Amniotic stem cell (primary cell): ENCODE measurements at places on chromosomes 11 and 22.

DNA sequence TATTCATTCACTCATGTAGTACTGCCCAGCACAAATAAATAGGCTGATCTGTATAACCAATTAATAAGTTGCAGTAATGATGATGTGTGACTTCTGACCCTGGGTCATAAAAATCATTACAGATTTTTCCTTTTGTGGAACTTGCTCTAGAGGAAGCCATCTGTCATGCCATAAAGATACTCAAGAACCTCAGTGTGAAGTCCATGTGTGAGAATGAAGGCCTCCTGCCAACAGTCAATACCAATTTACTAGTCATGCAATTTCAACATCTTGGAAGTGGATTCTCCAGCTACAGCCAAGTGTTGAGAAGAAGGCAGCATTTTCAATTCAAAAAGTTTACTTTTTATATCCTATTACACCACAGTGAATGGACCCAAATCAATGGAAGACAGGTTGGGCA is 435.6 kb upstream of the LRRC4C start:
- no peak for DNase-seq

DNA sequence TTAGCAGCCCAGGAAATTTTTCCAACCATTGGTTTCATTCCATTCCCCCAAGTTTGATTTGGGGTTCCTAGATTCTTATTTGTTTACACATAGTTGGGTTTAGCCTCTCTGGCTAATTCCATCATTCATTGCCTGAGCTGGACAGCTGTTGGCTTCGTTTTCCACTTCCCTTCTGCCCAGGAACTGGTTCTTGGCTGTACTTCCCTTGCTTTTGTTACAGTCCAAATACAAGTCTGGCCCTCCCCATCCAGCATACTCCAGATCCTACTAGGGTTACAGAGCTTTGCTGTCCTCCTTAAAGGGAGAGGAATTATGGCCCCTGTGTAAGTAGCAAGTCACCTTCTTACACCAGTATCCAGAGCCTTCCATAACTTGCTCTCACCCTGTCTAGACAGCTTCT is 356.3 kb downstream of the FAT3 start:
- DNase-seq, result no peak

DNA sequence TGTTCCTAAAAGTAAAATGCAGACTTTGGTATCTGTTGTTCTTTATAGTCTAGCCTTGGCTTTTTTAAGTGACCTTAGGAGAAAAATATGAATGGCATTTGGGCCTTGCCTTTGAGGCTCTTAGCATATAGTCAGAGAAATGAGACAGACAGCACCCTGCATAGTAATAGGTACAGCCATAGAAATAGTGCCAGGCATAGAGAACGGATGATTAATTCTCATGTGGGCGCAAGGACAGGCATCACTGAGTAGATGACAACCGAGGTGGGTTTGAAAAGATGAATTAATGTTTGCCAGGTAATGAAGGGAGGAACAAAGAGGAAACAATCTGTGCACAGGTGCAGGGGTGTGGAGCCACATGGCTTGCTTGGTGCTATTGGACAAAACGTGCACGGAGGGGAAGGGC is 90.5 kb downstream of the BMAL1 start:
- peak; percentile 3 for DNase-seq

DNA sequence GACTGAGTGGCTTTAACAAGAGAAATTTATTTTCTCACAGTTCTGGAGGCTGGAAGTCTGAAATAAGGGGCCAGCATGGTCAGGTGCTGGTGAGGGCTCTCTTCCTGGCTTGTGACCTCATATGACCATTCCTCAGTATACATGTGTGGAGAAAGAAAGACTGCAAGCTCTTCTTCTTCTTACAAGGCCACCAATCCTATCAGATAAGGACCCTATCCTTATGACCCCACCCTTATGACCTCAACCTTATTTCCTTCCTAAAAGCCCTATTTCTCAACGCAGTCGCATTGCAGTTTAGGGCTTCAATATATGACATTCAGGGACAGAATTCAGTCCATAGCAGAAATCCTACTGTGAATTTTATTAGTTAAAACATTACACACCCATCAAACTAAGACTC is 124.4 kb upstream of the RAG2 start:
- no peak for DNase-seq

- DNase-seq, result no peak
Observed at GRCh38 chr22:38953577-38954413, 3.6 kb upstream of the APOBEC3A start.

DNA sequence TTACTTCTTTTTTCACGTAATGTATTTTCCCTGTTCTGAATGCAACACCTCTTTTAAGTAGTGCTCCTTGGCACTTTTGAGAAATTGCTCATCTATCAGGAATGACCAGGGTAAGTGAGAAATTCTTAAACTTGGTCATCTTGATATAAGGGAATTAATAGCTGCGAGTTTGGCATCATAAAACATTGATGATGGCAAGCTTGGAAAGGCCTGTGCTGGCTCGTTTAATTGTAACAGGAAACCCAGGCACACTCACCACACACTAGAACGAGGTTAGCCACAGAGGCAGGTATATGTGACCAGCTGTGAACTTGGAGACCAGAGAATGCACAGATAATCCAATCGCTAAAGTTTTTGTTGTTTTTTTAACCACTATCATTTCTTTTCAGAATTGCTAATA is 24.3 kb downstream of the FAM118A start:
- no peak for DNase-seq
